Activated CD4-positive, alpha-beta T cell treated with anti-CD3 and anti-CD28 coated beads, Interleukin-2, amount 50 U/mL, for 1 hour (primary cell): ENCODE measurements at places on chromosomes 12 and 14.

DNA sequence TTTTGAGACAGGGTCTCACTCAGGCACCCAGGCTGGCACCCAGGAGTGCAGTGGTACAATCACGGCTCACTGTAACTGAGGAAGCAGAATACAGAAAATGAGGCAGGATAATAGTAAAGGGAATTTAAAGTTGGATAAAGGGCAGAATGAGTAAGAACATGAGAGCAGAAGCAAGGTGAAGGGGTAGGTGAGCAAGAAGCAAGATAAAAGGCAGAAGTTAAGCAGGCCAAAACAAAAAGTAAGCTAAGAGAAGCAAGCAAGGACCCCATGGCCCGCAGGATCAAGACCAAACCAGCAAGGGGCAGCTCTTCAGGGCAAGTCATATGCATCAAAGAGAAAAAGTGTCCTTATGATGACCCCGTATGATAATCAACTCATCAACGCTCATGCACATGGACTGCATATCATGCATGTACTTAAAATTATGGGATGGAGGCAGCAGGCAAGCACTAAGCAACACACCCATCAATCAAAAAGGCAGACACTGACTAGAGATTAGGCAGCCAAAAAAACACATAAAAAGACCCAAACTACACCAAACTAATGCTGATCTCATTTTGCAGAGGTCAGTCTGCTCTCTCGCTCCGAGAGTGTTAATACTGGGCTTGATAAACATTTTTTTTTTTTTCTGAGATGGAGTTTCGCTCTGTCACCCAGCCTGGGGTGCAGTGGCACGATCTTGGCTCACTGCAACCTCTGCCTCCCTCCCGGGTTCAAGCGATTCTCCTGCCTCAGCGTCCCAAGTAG lies 11.6 kb downstream of the TIMELESS start:
- no peak for DNase-seq

- no peak for DNase-seq
Observed at GRCh38 chr12:4003576-4003975, 130.4 kb upstream of the PARP11 start.

GRCh38 chr12:106897981-106898901 lies 57.5 kb upstream of the TMEM263 start:
- no peak for DNase-seq

DNA sequence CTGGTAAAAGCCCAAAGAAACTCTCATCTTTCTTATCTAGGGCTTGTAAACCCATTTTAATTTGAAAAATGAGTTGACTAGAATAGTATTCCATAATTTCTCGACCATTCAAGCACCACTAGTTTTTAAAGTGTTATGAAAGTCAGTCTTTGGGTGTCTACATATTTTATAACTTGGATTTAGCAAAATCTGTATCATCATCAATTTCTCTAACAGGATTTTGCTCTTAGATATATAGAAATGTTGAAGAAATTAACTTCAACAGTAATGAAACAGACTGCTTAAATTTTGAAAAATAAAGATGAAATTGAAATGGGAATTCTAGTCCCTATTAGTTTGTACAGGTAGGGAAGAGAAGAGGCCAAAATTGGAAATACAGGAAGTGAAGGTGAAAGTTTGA lies 32.8 kb downstream of the MSRB3 start:
- no peak for DNase-seq

- no peak for DNase-seq
Observed at GRCh38 chr12:28498850-28499249, 308.6 kb downstream of the CCDC91 start.

DNA sequence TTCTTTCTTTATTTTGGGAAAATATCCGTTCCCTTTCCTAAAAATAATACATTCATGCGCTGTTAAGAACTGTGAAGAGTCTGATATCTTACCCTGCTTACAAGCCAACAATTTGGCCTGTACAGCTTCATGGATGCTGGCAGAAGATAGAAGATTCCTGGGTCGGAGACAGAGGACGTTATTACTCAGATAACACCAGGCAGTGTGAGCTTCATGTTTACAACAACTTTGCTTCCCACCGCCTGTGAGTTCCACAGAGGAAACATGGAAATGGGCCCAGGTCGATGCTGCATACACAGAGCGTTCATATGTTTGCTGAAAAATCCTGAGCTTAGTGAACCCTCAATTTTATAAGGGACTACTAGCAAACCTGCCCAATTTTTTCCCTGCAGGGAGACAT lies 705.6 kb upstream of the SEL1L start:
- DNase-seq, result no peak

- DNase-seq, result no peak
Observed at GRCh38 chr14:25041898-25042297, 8.0 kb downstream of the STXBP6 start.

DNA sequence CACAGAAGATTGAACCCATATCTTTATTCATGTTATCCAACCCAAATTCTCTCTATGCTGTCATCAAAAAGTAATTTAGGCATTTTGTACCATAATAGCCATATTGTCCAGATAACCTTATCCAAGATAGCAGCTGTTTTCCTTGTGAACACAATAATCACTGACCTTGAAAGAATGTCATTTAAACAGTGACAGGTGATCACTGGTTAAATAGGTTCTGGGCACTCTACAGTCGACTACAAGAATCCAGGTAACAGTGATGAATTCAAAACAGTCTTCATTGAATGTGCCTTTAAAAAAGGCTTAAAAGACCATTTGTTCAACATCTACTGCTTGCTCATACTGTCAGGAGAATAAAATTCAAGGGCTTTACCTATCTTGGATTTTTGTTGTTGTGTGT lies 4.6 kb upstream of the SPX start:
- DNase-seq, result no peak

GRCh38 chr14:32072676-32073075 lies 4.4 kb upstream of the ARHGAP5 start:
- DNase-seq, result no peak

DNA sequence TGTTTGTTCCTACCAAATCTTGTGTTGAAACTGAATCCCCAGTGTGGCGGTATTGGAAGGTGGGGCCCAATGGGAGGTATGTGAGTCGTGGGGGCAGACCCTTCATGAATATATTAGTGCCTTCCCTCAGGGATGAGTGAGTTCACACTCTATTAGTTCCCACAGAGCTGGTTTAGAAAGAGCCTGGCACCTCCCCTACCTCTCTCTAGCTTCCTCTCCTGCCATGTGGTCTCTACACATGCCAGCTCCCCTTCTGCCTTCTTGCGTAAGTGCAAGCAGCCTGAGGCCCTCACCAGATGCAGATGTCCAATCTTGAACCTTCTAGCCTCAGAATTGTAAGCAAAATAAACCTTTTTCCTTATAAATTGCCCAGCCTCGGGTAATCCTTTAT lies 105.8 kb downstream of the SPTSSA start:
- DNase-seq, result no peak

DNA sequence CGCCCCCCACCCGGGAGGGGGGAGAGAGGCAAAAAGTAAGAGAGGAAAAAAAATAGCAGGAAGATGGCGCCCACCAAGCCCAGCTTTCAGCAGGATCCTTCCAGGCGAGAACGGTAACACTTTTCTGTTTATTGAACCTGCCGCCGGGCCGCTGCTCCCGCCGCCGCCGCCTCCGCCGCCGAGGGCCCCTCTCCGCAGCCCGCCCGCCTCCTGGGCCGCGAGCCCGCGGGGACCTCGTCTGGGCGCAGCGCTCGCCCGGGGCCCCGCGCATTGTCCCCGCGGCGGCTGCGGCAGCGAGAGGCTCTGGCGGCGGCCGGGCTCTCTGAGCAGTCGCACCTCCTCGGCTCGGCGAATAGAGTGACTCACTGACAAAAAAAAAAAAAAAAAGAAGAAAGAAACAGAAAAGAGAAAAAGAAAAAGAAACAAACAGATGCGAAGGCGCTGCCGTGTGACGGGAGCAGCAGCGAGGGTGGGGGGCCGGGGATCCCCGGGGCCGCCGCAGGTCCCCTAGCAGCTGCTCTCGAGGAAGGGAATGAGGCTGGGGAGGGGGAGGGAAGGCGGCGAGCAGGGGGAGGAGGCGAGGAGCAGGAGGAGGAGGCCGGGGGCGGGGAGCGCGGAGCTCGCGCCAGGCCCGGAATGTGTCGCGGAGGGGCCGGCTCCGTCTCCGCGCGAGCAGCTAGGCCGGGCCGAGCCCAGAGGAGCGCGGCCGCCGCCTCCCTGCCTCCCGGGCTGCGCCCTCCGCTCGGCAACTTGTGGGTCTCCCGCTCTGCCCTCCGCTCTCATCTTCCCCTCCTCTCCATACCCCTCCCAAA lies 781 bp downstream of the NPAS3 start:
- no peak for DNase-seq

- no peak for DNase-seq
Observed at GRCh38 chr14:104187931-104188726, 49.7 kb downstream of the KIF26A start.

DNA sequence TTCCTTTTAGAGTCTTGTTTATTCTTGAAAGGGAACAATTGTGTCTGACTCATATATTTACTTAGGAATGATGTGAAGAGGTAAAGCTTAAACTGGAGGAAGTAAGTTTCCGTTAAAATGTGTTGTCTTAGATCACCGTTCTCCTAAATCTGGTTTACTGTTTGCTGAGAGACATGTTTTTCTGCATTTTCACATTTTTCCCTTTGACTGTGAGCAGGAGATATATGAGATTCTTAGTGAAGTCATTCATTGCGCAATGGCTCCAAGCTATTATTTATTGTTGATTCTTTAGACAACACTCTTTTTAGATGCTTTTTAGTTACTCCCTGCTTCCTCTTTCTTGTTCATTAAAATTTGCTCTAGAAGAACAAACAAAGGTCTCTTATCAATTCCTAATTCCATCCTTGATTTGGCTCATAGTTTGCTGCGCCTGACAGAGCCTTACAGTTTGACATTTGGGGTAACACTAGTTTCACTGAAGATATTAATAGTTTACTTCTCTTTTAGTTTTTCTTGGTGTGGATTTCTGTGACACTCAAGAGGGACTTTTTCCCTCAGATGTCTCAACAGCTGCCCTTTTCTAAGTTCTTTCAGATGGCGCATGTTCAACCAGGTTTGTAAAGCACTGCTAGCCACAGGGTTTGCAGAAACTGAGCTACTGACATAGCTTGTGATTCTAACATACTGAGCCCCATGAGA lies 11.4 kb downstream of the CLECL1 start:
- no peak for DNase-seq

DNA sequence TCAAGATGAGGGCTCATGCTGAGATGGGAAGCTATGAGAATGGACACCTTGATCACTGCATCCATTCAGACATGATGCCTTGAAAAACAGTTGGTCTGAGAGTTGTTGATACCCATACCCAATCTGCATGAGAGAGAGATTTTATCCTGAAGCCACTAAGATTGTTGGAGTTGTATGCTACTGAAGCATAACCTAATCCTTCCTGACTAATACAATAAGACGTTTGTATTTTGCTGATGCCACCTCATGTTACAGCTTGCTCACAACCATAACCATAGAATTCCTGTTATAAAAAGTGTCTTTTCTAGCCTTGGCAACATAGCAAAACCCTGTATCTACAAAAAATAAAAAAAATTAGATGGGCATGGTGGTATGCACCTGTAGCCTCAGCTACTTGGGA lies 12.7 kb upstream of the SERPINA1 start:
- no peak for DNase-seq

DNA sequence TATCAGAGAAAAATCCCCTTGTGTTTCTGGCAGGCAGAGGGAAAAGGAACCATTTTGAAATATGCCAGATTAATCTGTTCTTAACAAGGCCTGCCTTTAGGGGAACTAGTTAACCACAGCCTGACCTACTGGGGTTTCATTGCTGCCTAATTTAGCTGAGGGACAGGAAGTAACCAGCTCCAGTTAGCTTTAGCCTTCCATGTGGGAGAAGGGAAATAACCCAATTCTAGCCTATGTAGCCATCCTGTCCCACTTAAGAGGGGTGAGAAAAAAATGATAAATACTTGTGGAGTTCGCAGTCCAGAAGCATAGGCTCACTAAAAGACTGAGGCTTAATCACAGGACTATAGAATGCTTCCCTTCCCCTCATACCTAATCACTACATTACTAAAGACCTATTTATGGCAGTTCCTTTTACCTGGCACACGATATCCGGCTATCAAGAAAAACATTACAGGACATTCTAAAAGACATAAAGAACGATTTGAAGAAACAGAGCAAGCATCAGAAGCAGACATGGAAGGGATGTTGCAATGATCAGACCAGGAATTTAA lies 22.8 kb downstream of the COX8C start:
- DNase-seq, result no peak

GRCh38 chr12:64911081-64911480 lies 86.6 kb downstream of the TBC1D30 start:
- no peak for DNase-seq
